NCI-H460 (cell line): ENCODE measurements at places on chromosomes 1 and 21. TPM values are rescaled to one million over a fixed set of nuclear protein-coding genes. Genes with fewer than 3 reads are reported as not detected.

The TCHH gene
- total RNA-seq = 0.02 and 0.03 TPM in 2 replicates

The RXFP4 gene
- total RNA-seq = not detected in 2 replicates

The RBM34 gene
- 145 and 158 TPM in 2 replicates for total RNA-seq

The CELA2B gene
- not detected in 2 replicates for total RNA-seq

The C1orf87 gene
- not detected in 2 replicates for total RNA-seq

The GBP7 gene
- total RNA-seq = not detected in 2 replicates

The JUN gene
- total RNA-seq = 10.2 and 11.1 TPM in 2 replicates

The CACNA1S gene
- total RNA-seq = not detected in 2 replicates

The NUP133 gene
- total RNA-seq = 58.8 and 60.0 TPM in 2 replicates

The GNG4 gene
- total RNA-seq = 0.25 and 0.87 TPM in 2 replicates

The PGLYRP4 gene
- total RNA-seq = not detected in 2 replicates

The CSMD2 gene
- not detected in 2 replicates for total RNA-seq

The FAM78B gene
- total RNA-seq = 0.22 and 0.38 TPM in 2 replicates

The CHIT1 gene
- total RNA-seq = not detected in 2 replicates

The SDC3 gene
- 9.7 and 11.3 TPM in 2 replicates for total RNA-seq

The NFASC gene
- total RNA-seq = 0.12 and 0.52 TPM in 2 replicates

The KIAA0040 gene
- 4.2 and 5.0 TPM in 2 replicates for total RNA-seq

The IPP gene
- 4.4 and 5.9 TPM in 2 replicates for total RNA-seq

The CREB3L4 gene
- total RNA-seq = 12.6 and 16.1 TPM in 2 replicates

The BMP8A gene
- not detected in 2 replicates for total RNA-seq

The RGS13 gene
- not detected in 2 replicates for total RNA-seq

The AGL gene
- 8.3 and 9.2 TPM in 2 replicates for total RNA-seq

The RNF223 gene
- total RNA-seq = 0.20 TPM in 1 of 2 replicates, not detected in the other

The TENT5C gene
- 0.09 and 0.12 TPM in 2 replicates for total RNA-seq

The TRIM17 gene
- not detected in 2 replicates for total RNA-seq

The TPTE gene
- not detected in 2 replicates for total RNA-seq

The HENMT1 gene
- total RNA-seq = 2.5 and 2.6 TPM in 2 replicates

The NUDT17 gene
- 9.3 and 10.7 TPM in 2 replicates for total RNA-seq

The PTPRU gene
- 7.4 and 8.9 TPM in 2 replicates for total RNA-seq

The PRRX1 gene
- not detected in 2 replicates for total RNA-seq

The TINAGL1 gene
- 0.27 TPM in 1 of 2 replicates, not detected in the other for total RNA-seq

The AHCYL1 gene
- 54.8 and 66.8 TPM in 2 replicates for total RNA-seq

The CLCNKB gene
- total RNA-seq = 0.22 and 0.26 TPM in 2 replicates

The TTC39A gene
- total RNA-seq = 0.46 and 2.3 TPM in 2 replicates

The IL20 gene
- not detected in 2 replicates for total RNA-seq

The ADGRB2 gene
- total RNA-seq = 2.3 and 2.5 TPM in 2 replicates

The IVL gene
- total RNA-seq = not detected in 2 replicates

The BRINP2 gene
- total RNA-seq = 0.92 and 1.2 TPM in 2 replicates

The C1QB gene
- total RNA-seq = not detected in 2 replicates

The RNPC3 gene
- total RNA-seq = 10.2 and 15.1 TPM in 2 replicates

The TNFSF4 gene
- 2.6 and 3.1 TPM in 2 replicates for total RNA-seq

The COL9A2 gene
- 0.50 and 0.61 TPM in 2 replicates for total RNA-seq

The AK4 gene
- 42.1 and 43.1 TPM in 2 replicates for total RNA-seq

The ATP1A4 gene
- total RNA-seq = not detected in 2 replicates

The AGMAT gene
- 4.0 and 4.2 TPM in 2 replicates for total RNA-seq
